ENCODE measurements at places on chromosomes 11 and 22.

DNA sequence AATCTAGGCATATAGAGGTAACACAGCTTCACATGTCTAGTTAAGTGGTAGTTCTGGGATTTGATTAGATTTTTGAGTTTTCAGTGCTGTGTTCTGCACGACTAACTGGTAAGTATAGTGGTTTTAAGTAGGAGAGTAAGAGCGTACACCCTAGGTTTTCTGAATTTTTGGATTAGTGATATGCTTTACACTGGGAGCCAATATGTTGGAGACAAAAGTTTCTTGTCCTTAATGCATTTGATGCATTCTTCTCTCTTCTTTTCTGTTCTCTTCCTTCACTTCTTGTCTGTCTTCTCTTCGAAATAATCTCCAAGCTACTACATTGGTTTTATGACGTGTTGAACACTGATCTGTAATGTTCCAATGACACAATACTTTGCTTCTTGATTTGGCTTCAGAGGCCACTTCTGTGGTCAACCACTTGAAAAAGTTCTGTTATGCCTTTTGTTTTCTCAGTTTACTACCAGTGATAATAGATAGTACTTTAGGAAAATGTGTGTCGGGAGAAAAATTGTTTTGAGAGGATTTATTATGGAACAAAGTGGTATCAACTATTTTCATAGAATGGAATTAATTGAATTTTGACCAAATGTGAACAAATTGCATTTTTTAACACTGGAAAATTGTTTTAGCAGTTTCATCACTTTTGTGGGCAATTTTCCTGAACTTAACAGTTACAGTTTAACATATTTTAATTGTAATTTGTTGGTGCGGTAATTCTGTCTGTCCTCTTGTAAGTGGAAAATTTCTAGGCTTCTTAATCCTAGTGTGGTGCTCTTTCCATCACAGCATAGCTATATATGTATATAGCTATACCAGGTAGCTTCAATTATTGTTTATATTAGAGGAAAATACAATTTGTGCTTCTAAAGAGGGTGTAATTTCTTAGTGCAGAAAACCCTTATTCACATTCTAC lies 2.6 kb downstream of the PDE3B start:
- peak; percentile 49 for DNase-seq

DNA sequence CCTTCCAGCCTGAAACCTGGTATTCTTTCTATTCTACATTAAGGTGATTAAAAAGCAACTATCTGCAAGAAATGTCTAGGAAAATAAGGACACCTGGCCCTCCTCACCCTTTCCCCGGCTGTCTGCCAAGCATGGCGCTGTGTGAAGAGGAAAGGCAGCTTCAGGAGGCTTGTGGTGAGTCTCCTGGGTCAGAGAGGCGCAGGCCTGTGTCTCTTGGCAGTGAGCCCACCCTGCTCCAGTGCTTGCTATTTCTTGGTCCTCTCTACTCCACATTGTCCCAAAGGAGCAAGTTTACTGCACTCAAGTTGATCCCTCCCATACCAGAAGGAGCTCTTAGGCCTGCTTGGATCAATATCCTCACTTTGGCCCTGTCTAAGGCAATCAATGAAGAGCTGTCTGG lies 520.7 kb upstream of the B3GAT1 start:
- DNase-seq: no peak

DNA sequence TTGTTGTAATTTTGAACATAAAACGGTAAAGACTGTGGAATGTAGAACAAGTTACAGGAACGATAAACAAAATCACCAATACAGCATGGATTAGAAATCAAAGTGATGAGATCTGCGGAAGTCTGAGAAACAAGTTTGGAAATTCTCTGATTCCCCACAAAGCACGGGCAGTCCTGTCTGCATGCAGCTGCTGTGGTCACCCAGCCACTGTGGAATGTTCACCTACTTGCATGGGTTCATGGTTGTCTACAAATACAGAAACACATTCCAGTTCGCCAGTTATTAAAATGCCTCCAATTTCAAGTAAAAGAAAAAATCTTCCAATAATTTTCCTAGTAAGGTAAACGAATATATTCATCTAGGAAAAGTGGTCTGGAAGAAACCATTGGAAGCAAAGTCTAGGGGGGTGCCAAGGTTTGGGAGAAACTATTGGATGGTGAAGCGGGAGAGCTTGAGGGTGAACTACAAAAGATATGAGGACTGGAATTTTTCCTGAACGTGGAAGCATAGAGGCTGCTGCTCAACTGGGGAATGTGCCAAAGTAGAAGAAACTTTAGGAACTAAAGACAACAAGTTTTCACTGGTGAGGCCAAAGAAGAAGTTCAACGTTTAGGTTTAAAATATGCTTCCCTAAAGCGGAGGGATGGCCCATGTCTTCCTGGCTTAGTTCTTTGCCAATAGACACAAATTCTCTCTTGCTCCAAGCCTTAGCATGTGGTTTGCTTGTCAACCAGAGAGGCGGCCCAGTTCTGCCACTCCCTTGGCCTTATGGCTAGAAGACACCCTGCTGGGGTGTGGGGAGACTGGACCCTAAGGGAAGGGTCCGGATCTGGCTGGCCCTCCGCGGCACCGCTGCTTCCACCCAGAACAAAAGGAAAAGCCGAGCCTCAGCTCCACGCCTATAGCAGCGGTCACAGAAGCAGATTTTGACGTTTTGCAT lies 70.2 kb downstream of the CTTN start:
- DNase-seq: no peak

DNA sequence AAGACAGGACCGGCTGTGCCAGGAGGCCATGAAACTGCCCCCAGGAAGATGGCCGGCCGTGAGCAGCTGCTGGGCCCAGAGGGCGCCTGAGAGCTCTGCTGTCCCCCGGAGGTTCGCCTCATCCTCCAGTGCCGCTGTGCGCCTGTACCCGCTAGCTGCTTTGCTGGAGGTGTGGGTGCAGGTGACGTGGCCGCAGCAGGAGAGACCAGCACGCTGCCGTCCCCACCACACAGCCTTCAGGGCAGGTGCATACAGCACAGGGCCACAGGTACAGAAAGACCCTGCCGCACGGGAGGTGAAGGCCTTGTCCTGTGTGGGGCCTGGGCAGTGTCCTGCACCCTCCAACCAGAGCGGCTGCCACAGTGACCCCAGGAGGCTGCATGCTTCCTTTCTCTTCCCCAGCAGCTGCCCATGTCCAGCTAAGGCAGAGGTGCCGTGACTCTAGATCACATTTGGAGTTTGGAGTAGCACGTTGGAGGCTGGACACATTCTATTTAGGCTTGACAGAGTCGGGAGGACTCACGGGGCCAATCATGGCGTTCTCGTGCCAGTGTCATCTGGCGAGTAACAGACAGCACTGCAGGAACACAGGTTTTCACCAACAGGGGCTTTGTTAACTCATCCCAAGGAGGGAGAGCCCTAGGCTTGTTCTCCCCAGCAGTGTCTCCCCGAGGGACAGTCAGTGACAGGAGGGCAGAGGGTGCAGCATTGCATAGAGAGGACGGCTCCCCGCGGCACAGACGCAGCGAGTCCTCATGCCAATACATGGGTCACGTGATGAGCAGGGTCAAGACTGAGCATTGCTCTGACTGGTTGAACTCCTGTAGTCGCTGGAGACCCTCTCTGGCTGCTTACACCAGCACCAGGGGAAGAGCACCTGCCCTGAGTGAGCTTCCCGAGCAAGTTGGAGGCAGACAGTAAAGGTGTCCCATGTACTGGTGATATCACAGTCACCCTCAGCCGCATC lies 18.7 kb upstream of the PANX2 start:
- DNase-seq: no peak

GRCh38 chr22:49536571-49537131 lies 291.0 kb downstream of the BRD1 start:
- no peak for DNase-seq

GRCh38 chr11:64525711-64526110 lies 65.3 kb upstream of the SLC22A12 start:
- no peak for DNase-seq

DNA sequence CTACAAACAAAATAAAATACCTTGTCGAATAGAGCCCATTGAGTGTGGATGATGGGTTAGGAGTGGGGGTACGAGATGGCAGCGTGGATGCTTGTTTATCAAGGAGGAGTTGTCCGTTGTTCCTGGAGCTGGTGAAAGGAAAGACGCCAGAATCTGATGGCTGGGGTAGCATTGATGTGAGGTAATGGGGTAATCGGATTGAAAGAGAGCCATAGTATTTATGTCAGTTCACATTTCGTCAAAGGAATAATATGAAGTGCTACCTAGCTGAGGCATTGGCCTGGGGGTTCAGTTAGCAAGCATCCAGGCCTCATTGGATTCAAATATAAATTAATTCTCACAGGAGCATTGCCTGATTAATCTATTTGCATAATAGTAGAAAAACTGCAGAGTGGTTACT lies 16.9 kb upstream of the DBX1 start:
- no peak for DNase-seq

DNA sequence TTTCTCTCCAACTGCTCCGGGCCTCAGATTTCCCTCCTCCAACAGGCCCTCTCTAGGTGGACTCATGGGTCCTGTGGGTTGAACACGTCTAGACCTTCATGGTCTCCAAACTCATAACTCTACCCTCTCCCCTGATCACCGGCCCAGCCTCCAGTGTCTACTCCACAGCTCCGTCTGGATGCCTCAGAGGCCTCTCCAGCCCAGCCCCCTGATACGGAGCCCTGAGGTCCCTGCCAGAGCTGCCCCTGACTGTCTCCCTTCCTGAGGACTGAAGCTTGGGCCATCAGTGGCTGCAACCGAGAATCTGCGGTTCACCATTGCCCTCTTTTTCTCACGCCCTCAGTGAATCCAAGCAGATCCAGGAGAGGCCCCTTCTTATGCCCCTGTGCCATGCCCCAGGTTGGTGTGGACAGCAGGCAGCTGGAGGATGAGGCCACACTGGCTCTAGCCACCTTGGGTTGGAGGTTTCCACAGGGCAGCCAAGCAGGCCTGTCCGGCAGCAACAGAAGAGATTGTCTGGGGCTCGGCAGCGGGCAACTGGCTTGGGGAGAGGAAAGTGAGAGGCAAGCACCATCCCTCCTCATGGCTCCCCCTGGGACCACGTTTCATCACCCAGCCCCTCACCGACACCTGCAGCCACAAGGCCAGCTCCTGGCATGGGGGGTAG lies 104.6 kb upstream of the FGF3 start:
- no peak for DNase-seq

GRCh38 chr11:123330471-123330870 lies 99.6 kb upstream of the GRAMD1B start:
- no peak for DNase-seq

DNA sequence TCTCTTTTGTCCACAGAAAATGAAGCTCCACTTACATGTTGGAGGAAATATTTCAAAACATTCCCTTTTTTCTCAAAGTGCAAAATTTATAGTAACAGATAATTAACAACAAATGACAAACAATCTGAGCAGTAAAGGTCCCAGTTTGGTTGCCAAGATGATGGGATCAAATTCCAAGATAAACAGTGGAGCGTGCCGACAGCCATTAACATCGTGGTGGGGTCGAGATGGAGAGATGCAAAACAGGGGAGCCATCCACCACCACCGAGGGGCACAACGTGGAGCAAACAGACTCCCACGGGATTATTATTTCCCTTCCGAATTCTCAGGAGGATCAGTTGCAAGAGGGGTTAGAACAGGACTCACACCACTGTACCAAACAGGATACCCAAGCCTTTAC lies 17.2 kb downstream of the MPPED2 start:
- no peak for DNase-seq

DNA sequence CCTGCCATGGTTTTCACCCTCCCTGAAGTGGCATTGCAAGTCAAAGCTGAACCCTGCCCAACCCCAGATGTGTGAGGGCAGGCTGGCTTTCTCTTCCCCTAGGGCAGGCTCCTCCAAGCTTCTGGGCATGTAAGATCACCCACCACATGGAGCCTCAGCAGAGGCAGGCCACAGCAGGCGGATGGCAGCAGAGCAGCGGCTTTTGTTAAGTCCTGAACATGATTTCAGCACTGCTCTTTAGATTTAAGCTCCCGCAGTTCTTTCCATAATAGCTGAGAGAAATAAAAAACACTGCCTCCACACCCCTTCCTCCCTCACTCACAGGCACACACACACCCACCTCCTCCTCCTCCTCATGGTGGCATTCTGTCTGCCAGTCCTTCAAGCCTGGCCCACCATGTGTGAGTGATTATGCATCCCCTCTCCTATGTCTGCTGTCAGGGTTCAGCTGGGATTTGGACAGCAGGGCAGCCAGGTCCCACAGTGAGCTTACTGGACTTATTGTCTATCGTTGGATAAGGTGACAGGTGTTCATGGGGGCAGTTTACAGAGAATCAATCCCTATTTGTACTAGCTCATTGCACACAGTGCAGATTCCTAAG lies 5.0 kb upstream of the NTM start:
- DNase-seq: no peak

- DNase-seq: no peak
These were observed at the start of gene LRFN4 for GRCh38 chr11:66856496-66857233. Gene LRFN4, plus strand, starts transcription at chr11:66857064. Its CDS starts 681 bp downstream, at chr11:66857745.

DNA sequence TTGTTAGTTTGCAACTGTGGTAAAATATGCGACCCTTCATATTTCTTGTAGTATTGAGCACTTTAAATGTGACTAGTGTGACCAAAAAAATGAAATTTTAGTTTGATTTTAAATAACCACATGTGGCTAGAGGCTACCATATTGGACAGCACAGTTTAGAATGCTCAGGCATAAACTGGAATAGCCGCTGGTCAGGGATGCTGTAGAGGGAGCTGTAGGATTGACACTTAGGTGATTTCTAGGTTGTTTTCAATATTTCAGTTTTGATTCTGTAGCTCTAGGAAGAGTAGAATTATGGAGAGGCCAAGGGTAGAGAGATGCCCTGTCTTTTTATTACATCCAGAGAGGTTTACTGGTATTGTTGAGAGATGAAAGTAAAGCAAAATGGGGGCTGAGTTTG lies 10.8 kb upstream of the VSIG10L2 start:
- no peak for DNase-seq

GRCh38 chr11:57761301-57762234 lies at the start of gene CTNND1:
Gene CTNND1, plus strand, starts transcription at chr11:57761802. Its CDS starts 29,677 bp downstream, at chr11:57791479.
- DNase-seq: no peak

GRCh38 chr22:32185821-32186220 lies 19.1 kb downstream of the RFPL2 start:
- DNase-seq: no peak

DNA sequence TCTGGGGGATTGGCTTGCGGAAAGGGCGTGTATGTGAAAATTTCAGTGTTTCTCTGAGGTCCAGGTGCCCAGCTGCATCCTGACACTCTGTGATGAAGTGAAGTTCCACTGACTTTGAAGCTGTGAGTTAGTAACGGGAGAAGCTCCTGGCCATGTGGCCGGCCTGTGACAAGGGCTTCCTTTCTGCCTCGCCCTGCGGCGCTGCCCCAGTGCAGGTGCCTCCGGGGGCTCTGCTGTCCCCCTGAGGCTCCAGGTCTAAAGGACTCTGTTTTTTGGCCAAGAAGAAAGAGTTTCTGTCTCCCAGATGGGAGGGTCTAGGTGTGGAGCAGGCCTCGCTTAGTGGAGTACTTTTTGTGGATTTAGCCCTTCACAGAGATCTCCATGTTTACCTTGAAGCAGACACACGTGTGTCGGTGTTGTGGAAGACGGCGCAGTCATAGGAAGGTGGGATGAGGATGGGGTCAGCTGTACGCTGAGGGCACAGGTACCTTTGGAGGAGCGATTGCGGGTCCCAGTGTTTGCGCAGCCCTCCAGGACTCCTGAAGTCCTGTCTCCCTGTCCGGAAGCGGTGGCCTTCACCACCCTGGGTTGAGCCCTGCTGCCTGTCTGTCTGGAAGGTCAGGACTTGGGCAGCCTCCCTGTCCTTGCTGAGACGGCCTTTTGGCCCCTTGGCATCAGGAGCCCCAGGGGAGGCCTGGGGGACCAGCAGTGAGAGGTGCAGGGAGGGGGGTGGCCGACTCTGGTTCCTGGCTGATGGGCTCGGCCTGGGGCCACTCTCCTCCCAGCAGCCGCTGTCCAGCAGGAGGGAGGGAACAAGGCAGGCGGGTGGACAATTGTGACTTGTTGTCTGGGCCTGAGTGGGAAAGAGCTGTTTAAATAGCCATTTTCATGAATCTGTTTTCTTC lies 1249.3 kb downstream of the BRD1 start:
- no peak for DNase-seq
